ENCODE measurements at places on chromosomes 11 and 22.

GRCh38 chr22:44445731-44446130, 52.3 kb downstream of the RTL6 start:
- DNase-seq, result no peak

DNA sequence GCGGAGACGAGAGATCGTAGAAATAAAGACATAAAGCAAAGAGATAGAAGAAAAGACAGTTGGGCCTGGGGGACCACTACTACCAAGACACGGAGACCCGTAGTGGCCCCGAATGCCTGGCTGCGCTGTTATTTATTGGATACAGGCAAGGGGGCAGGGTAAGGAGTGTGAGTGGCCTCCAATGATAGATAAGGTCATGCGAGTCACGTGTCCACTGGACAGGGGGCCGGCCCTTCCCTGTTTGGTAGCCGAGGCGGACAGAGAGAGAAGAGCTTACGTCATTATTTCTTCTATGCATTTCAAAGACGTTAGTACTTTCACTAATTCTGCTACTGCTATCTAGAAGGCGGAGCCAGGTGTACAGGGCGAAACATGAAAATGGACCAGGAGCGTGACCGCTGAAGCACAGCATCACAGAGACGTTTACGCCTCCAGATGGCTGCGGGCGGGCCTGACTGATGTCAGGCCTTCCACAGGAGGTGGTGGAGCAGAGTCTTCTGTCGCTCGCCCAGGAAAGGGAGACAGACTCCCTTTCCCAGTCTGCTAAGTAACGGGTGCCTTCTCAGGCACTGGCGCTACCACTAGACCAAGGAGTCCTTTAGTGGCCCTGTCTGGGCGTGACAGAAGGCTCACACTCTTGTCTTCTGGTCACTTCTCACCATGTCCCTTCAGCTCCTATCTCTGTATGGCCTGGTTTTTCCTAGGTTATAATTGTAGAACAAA, 24.8 kb downstream of the PPP6R2 start:
- DNase-seq, result no peak

DNA sequence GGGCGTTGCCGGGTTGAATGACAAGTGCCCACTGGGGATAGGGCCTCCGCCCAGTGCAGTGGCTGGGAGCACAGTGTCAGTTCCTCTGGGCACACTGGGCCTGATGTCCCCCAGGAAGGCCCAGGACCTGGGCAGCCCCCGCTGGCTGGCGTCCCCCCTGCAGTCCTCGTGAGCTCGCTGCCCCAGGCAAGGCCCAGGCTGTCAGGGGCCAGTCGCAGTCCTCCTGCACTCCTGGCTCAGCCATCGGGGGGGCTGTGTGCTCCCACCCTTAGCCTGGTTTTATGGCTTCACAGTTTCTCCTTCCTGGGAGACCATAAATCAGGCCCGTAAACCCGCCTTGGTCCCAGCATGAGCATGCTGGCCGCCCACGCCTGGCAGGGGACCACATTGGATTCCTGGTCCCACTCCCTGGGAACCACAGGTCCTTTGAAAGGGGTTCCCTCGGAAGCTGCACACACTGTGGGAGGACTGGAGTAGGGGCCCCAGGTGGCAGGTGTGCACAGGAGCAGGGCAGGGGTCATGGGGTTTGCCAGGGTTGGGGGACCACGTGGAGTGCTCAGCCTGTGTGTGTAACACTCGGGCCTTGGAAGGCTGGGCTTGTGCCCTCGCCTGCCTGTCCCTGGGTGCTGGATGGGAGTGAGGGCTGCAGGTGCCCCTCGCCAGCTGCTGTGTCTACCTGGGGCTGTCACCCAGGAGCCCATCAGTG, 113.6 kb downstream of the KCNQ1OT1 start:
- peak; percentile 55 for DNase-seq

DNA sequence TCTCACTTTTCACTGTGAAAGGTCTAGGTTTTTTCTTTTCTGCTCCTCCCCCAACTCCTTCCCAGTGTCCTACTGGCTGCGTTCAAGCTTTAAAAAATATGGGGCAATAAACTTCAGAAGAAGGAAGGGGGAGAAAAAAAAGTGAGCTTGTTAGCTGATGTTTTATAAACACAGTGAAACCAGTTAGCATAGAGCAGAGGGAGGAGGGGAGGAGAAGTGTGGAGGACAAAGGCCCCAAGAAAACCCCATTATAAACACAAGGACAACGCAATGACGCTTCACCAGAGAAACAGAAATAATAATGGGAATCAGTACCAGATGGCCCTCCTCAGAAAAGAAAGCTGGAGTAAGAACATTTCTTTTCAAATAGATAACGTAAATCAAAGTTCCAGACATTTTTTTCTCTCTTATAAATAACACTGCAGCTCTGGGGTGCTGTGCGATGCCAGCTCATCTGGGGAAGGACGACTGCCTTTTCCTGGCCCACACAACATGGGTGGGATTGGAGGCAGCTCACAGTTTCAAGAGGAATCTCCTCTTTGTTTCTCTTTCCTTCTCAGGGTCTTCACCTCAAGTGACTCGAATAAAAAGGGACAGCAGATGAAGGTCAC, 235.4 kb upstream of the NARS2 start:
- DNase-seq, result no peak

- no peak for DNase-seq
Measured at GRCh38 chr11:81874635-81875034, 859.0 kb downstream of the FAM181B start.

DNA sequence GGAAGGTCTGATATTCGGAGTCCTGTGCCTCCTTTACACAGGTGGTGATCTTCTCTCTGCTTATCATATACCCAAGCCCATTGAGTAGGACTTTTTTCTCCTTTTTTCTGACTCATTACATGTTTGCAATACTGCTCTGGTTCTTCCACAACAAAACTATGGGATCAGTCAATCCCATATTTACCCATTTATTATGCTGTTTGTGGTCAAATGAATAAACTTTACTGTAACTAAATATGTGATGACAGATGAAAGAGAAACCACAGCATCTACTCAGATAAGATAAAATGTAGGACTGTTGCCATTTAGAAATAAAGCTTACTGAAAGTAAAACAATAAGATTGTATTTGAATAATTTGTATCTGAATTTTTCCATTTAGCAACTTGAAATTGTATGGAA, 958.7 kb upstream of the FAT3 start:
- DNase-seq, result no peak

GRCh38 chr11:63375434-63375833, 5.8 kb downstream of the SLC22A9 start:
- DNase-seq, result no peak

DNA sequence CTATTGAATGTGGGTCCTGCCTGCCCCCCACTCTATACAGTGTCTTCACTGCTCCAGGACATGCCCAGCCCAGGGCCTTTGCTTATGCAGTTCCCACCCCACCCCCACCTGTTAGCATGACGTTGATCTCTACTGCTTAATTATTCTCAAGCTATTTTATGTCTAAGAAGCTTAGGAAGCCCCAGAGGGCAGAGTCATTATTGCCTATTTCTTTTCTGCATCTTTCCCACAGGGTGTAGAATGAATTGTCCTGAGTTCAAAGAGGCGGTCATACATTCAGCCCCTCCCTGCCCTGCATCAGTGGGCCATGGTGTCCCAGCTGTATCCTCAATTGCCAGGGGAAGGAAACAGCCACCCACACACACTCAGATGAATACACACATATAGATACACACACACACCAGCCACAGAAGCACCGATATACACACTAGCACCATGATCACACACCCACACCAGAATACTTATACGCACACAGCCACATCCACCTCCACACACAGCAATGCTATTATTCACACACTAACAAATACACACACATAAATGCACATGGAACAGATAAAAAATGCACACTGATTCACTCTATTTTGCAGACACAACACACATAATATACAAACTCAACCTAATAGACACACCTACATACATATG, 1.5 kb downstream of the PDE2A start:
- no peak for DNase-seq

- DNase-seq, result no peak
Measured at GRCh38 chr11:130646881-130647280, 198.4 kb downstream of the ADAMTS15 start.

DNA sequence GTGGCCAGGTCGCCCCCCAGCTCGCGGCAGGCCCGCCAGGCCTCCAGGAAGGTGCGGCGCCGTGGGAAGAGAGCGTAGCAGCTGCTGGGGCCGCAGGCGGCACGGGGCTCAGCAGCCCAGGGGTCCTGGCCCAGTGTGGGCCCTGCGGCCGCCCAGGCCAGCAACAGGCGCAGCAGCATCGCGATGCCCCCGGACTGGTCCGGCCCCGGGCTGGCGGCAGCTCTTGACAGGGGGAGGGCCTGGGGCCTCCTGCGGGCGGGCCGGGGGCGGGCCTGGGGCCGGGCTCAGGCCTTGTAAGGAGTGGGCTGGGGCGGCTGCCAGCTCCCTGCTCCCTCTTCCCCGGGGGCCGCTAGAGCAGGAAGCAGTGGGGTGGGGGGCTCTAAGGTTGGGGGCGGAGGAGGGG, at the start of gene CD248:
Gene CD248 (minus strand): TSS at position 196 of the 403 bp plus-strand sequence. CDS start 17 bp downstream, at position 179.
- DNase-seq, result peak; percentile 90

DNA sequence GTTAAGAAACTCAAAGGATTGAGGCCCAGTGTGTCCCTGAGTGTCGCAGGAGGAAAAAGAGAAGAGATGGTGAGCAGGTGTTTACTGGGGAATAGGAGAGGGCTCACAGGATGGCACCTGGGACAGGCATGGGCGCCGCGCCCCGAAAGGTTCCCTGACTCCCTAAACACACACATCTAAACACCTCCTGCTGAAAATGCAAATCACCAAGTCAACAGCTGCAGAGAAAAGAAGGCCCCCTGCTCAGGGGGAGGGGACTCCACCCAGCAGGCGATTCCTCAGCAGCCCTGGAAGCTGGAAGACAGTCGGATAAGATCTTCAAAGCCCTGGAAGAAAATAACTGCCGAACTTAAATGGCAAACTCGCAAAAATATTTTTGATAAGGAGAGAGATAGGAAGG, 377.2 kb downstream of the BRD1 start:
- peak; percentile 43 for DNase-seq

GRCh38 chr22:37534445-37534844, 15.2 kb upstream of the CARD10 start:
- DNase-seq, result no peak

DNA sequence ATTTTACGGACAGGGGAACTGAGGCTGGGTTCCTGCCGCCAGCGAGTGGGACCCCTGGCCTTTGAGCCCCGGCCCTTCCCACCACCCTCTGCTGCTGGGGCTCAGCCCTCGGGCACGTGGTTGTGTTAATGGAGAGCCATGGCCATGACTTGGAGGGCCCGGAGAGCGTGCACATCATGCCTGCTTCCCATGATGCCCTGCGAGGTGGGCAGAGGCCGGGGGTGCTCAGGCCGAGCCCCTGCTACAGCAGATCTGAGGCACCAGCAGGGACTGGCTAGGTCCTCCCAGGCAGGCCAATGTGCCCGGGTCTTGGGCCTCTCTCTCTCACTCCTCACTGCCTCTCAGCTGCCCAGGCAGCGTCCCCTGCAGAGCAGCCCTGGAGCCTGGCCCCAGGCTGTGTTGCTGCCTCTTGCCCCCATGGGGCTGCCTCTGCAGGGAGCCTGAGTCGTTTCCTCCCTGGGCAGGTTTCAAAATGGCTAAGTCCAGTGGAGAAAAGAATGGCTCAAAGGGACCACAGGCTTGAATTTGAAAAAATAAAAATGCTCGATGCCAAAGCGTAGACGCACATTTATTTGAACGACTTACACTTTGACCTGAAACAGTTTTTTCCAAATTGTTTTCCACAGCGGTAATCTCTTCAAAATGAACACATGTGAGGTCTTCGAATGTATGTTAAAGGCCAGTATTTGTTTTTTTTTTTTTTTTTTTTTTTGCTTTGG, 72.6 kb upstream of the CLDN5 start:
- DNase-seq, result no peak

DNA sequence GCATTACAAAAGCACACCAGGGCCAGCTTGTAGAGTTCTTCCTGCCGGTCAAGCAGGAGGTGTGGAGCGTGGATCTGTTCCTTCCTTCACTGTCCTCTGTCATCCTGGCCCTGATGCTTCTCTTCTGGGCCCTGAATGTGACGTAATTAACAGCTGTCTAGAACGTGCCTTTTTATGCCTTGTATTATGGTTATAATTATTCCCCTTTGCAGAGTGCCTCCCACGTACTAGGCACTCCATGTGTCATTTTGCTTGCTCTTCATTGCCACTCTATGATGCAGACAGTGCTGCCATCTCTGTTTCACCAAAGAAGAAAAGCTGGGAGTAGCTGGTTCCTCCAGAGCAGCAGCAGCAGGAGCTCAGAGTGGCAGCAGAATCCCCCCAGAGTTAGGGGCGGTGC, 132.1 kb upstream of the TTC12 start:
- no peak for DNase-seq

DNA sequence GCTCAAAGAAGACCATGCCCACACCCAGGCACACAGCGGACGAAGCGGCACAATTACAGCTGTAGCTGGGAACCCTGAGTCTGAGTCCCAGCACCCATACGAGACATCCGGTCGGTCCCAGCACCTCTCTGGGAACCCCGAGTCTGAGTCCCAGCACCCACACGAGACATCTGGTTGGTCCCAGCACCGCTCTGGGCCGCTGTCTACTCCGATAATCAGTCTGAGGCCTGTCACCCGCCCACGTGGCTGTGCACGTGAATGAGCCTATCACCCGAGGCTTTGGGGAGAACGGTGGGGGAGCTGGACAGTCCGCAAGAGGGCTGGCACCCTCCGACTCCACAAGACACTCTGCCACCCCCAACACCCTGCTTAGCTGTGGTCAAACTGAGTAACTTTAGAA, 6.2 kb downstream of the TTLL8 start:
- DNase-seq, result peak; percentile 54

- DNase-seq, result no peak
Measured at GRCh38 chr11:109041876-109042275, 377.0 kb downstream of the DDX10 start.

DNA sequence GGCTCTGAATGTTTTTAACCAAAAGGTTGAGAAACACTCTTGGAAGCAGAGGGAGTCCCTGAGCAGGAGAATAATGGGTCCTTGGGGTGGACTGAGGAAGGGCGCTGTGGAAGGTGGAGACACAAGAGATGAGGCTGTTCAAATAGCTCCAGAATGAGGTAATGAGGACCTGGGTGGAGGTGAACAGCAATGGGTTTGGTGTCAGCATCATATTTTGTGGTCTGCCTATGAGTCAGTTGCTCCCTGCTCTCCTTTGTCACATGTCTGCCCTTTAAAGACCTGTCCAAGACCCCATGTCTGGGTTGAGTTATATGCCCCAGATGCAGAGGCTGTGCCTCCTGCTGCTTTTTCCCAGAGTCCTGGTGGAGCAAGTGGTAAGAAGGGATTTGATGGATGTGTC, 113.6 kb downstream of the BARX2 start:
- no peak for DNase-seq

- DNase-seq, result no peak
Measured at GRCh38 chr11:132240374-132240773, 870.0 kb downstream of the NTM start.

- no peak for DNase-seq
Measured at GRCh38 chr22:36922711-36923110, 9.3 kb downstream of the CSF2RB start.

All from aorta (tissue), 5 donors.